NCI-H226 (cell line): ENCODE measurements at places on chromosomes 5 and 9.

DNA sequence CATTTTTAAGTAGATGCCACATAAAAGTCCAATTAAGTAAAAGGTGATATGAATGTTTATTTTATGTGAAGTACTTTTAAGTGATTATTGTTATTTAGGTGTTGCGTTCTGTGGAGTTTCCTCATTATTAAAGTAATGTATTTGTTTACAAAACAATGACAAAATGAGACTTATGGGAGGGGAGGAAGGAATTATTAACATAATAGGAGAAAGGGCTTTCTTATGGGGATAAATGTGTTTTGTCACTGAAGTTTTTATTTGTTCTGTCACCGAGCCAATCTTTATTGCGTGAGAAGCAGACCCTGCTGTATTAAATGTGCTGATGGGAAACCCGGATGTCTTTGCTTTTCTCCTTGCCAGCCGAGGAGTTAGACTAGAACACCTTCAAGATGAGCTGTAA lies 44.5 kb downstream of the TRIO start:
- DNase-seq = no peak

DNA sequence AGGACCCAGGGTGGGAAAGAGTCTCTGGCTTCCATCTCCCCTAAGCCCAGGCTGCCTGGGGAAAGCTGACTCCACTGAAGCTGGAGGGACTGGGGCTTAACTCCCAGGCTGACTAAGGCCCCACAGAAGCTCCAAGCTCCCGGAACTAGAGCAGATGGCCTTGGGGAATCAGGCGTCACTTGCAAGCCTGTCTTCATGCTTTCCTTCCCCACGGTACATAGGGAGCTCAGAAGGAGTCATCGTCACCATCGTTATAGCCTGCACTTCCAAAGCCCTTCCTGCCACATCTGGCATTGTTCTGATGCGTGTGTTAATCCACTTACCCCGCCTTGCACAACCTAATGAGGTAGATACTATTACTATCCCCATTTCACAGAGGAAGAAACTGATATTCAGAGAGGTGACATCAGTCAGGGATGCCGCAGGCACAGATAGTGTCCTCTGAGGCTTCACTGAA lies 11.5 kb downstream of the AQP3 start:
- no peak for DNase-seq

- DNase-seq = no peak
Observed at GRCh38 chr5:54533541-54534190, 16.1 kb downstream of the SNX18 start.

DNA sequence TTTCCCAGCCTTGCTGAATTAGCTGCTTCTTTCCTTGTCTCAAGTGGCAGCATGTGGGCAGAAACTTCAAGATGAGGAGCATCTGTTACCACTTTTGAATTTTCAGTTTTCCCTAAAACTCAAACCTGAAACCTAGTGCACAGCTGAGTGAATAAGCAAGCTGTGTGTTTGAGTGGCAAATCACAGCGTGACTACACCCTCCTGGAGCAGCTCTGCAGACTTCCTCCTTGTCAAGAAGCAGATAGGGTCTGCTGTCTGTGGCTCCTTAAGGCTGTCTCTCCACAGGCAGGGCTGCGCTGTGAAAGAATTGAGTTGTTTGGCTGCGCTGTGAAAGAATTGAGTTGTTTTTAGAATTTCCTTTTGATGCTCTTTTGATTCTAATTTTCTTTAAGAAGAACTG lies 179.7 kb upstream of the HAPLN1 start:
- DNase-seq = no peak

- DNase-seq = no peak
Observed at GRCh38 chr9:112605518-112605917, 112.4 kb downstream of the INIP start.

DNA sequence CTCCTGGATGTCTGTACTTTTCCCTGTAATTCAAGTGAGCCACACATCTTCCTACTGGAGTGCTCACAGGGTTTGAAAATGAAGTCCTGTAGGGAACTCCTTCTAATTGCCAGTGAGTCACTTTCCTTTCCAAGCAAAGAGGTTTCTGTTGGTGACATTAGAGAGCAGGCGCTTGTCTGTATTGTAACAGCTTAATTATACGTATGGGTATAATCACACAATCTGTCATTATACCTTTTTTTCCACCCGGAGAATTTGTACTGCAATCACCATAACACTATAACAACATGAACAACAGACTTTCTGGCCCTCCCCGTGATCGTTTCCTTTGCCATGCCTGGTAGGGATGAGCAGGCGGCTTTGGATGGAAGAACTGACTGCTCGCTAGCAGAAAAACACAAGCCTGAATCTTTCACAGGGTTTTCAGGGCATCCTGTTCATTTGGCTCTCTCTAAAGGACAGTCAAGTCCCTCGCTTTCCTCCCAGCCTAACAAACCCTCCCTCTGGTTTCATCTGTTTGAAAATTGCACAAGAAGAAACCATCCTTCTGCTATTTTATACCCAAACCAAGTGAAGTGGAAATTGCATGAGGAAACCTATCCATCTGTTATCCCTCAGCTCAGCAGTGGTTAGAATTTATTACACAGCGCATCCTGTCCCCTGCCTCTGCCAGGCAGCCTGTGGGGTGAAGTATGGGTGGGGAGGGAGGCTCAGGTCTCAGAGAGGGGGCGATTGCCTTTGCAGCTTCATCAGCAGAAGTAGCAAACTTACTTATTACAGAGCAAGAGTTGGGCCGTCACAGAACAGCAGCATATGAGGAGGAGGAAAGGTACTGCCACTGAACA lies 307.0 kb upstream of the TLE4 start:
- no peak for DNase-seq

- no peak for DNase-seq
Observed at GRCh38 chr5:76542887-76543690, 80.1 kb downstream of the F2RL2 start.

GRCh38 chr5:64229163-64229774 lies 63.6 kb downstream of the RNF180 start:
- no peak for DNase-seq

DNA sequence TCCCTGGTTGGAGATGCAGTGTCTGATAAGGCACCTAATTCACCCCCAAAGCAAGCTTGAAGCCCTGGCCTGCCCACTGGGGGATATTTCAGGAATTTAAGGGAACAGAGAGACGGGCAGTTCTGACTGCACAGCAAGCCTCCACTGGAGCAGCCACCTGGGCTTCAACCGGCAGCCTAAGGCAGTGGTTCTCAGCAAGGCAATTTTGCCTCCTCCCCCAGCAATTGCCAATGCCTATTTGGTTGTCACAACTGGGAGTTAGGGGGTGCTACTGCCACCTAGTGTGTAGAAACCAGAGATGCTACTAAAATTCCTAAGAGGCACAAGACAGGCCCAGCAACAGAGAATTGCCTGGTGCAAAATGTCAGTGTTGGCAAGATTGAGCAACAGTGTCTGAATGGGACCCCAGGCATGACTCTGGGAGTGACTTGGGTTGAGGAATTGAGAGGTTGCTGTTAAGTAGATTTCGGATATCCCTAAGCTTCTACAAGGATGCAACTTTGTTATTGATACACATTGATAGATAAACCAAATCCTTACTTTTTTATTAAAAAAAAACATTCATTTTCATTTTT lies 58.7 kb upstream of the CTSL start:
- no peak for DNase-seq

DNA sequence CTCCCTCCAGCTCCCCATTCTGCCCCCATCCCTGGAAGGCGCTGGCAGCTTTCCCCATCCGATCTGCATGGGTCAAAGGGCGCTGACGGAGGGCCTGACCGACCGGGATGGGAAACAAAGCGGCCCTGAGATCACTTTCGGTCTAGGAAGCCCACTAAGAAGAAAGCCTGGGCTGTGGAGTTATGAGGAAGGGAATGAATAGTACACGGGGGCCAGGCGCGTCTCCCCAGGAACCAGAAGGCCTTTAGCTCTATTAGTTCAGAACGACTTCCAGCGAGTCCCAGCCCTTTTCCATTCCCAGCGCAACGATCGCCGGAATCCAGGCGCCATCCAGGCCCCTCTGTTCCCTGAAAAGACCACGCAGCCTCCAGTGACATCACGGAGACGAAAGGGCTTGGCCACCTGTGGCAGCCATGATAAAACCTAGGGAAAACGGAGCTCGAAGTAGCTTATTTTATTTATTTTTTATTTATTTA lies 70.1 kb upstream of the CCDC180 start:
- DNase-seq = no peak

GRCh38 chr5:132095424-132095972 lies 21.9 kb downstream of the CSF2 start:
- DNase-seq = no peak

- DNase-seq = no peak
Observed at GRCh38 chr9:136875155-136875554, 9.0 kb upstream of the EDF1 start.

- no peak for DNase-seq
Observed at GRCh38 chr9:29214690-29215253, 1641.5 kb upstream of the C9orf72 start.

DNA sequence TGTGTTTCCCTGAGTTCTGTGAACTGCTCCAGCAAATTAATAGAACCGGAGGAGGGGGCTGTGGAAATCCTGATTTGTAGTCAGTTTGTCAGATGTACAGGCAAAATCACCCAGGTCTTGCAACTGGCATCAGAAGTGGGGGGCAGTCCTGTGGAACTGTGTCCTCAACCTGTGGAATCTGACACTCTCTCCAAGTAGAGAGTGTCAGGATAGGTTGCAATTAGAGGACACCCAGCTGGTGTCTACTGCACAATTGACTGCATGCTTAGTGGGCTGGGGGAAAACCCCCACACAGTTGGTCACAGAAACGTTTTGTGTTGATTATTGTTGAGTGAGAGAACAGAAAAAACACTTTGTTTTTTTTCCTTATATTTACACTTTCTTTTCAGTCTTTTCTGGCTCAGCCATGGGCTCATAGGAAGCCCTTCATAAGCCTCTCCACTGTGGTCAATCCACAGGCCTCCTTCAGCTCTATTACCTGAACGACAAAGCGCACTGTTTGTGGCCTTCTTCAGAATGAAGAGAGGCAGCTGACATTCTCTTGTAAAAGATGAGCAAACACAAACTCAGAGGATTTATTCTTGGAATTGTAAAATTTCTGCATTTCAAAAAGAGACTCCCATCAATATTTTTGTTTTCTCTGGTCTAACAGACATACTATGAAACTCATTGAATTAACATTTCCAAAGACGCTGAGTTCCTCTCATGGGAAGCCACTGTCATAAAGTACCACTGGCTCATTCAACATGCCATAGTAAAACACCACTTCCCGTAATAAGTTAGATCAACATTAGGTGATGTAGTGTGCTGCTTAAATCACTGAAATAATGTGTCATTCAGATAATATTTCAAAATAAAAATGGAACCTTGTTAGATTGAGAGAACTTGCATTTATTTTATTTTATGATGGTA lies 348.9 kb upstream of the RFX3 start:
- DNase-seq = no peak

GRCh38 chr5:171152382-171152781 lies 156.7 kb upstream of the TLX3 start:
- DNase-seq = no peak

- no peak for DNase-seq
Observed at GRCh38 chr9:134723037-134723436, 81.4 kb downstream of the COL5A1 start.

GRCh38 chr5:6827526-6828219 lies 114.4 kb downstream of the TENT4A start:
- DNase-seq = no peak

- DNase-seq = no peak
Observed at GRCh38 chr5:154514331-154514730, 36.3 kb upstream of the HAND1 start.

GRCh38 chr5:41406936-41407335 lies 103.5 kb downstream of the PLCXD3 start:
- no peak for DNase-seq

DNA sequence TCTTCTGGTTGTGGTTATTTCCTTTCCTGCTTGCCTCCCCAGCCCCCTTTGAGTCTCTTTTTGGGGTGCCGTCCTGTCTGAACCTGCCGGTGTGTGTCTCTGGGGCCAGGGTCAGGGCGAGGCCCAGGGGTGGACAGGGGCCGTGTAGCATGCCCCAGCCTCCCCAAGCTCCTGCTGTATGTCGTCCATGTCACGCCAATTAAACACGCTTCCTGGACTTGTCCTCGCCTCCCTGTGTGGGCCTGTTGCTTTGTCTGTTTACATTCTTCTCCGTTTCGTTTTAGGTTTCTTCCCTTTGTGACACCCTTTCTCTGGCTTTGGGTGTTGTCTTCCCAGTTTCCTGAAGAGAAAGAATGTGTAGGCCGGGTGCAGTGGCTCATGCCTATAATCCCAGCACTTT lies 28.5 kb upstream of the HMCN2 start:
- no peak for DNase-seq

DNA sequence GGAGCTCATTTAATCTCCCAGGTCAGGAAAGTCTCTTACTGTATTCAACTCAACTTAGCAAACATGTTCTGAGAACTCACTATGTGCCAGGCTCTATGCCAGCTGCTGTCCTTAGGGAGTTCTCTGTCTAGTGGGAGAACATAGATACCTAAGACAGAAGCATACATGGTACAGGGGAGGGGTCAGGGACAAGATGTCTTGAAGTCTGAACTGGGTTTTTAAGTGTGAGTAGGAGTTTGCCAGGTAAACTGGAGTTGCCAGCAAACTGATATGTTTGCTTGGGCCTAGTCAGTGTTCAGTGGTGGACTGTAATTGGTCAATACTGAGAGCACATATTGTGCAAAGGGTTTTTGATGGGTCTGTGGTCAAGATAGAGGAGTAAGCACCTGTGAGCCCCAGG lies 18.3 kb upstream of the GLE1 start:
- DNase-seq = no peak

GRCh38 chr5:77586101-77586500 lies 52.4 kb downstream of the OTP start:
- no peak for DNase-seq

DNA sequence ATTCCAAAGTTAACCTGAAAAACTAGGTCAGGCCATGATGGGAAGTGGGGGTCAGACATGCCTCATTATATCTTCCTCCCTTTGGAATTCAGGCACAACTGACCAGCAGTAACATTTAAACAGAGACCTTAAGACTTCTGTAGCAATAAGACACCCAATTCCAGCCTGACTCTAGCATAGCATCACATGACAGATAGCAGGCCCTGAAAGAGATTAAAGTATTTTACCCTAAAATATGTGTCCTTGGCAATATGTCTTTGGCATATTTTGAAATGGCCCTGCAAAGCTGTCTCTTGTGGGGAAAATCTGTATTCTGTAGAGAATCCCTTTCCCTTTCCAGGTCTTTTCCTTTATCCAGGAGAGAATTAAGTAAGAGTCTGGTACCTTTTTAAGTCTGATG lies 34.3 kb downstream of the S1PR3 start:
- DNase-seq = no peak

DNA sequence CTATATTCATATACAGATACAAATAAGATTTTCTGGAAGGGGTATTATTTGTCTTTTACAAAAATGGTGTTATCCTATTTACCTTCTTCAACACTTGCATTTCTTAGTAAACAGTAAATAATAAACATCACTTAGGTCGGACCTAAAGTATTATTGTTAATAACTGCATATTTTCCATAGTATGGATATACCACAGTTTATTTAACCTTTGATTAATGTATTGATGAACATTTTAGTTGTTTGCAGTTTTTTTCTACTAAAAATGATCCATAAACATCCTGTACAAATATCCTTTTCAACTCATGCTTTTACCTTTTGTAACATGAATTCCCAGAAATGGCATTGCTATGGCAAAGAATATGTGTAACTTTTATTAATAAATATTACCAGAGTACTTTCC lies 83.4 kb downstream of the NDUFAF2 start:
- DNase-seq = no peak
